H4 (cell line): ENCODE measurements at places on chromosomes 11 and 22.

GRCh38 chr11:30125456-30125855, 105.4 kb upstream of the FSHB start:
- DNase-seq, result no peak

GRCh38 chr11:66470015-66470414, 3.3 kb downstream of the PELI3 start:
- DNase-seq, result no peak

DNA sequence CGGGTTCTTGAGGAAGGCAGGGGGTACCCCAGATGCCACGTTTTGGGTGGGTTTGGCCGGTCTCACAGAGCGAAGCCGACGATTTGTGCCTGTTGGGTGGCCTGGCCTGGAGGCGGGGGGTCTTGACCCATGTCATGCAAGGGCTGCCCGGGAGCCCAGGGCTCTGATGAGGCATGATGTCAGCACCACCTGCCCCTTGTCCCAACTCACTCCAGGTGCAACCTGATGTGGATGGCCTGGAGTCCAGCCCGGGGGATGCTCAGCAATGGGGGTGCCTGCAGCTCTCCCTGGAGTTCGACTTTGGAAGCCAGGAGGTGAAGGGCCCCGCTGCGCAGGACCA, 851 bp downstream of the SYT8 start:
- no peak for DNase-seq

- no peak for DNase-seq
These were observed 33.4 kb downstream of the ARHGAP1 start for GRCh38 chr11:46667043-46667481.

DNA sequence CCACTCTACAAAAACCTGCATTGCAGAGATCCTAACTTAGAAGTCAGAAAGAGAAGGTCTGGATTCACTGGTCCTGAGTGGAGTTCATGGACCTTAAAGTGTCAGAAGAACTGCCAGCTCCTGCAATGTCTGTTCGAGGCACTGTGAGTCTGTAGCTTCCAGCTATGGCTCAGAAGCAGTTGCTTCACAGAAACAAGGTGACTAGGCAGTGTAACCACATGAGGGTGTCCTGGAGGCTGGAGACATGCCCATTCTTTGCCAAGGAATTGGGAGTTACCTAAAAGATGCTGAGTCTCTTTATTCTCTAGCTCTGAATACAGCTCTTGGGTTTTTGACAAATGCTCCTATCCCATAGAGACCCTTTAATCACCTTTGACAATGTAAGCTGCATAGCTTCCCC, 130.5 kb downstream of the SPON1 start:
- DNase-seq, result no peak

DNA sequence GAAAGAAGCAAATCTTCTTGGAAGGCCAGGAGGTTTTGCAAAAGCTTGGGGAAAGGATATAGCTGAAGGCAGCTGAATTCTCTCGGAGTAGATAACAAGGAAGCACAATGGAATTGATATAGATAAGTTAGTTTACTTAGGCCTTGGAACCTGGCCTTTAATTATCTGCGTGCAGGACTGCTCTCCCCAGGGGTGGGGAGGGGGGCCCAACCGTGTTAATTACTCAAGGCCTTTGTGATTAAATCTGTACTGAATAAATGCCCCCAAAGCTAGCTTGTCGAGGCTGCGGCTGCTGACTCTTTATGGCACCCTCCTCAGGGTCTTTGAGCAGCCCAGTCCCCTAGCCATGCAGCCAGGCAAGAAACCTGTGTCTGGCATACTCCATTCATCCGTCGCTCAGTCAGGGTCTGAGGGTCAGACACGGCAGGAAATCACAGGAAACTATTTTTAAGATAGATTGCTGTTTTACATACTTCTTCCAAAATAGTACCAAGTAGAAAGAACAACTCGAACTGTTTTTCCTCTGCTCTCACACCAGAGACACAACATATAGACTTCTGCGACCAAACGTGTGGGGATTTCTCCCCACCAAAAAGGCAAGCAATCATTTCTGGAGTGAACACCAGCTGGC, 36.5 kb downstream of the MS4A2 start:
- no peak for DNase-seq

DNA sequence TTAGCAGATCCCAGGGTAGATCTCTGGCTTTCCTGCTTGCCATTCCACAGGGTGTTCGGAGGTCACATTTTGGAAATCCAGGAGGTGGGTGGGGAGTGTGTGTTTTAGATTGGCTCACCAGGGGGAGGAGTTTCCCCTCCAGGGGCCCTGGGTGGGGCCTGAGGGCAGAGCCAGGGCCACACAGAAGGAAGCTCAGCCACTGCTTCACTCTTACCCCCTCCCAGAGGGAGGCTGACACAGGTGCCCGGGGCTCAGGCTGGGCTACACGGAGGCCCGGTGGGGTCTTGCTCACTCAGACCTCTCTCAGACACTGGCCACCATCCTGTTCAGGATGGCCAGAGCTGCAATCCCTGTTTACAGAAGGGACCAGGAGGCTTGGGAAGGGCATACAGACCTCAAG, 2.5 kb downstream of the WNT7B start:
- no peak for DNase-seq

DNA sequence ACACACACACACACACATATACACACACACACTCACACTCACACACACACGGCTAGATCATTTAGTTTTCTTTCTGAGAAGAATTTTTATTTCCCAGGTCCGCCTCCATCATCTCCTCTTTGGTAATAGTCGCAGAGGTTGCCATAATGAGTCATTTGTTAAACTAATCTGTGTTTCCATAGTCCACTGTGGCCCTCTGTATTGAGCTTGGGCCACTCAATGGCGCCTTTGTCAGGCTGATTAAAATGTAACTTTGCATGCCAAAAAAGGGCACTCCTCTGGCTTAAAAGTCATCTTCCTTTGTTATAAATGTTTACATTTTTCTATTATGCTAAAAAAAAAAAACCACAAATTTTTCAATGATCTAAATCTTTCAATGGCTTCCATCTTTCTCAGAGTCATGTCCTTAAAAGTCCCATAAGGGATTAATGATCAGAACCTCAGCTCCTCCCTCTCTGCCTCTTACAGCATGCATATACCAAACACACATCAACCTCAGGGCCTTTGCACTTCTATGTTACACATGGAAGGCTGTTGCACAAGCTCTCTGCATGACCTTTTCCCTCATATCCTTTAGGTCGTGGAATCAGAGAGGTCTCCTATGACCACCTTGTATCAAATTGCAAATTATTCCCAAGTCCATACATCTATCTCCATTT, 35.3 kb downstream of the EHF start:
- DNase-seq, result peak; percentile 29

- no peak for DNase-seq
These were observed 2.6 kb upstream of the NUDT8 start for GRCh38 chr11:67632175-67632981.

DNA sequence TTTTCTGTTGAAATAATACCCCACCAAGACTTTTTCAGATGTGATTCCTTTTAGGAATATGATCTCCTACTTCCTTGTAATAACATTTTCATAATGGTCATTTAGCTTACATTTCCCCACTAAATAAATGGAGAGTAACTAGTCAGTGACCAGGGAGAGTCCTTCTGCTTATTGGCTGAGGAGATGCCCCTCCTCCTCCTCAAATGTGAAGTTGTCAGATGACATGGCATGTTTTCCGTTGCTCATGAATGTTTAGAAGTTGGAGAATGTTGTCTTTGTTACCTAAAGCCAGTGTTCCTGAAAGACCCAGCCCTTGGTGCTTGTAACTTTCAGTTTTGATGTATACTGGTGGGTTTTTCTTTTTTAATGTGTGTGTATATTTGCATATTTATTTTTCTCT, 38.2 kb downstream of the CSRP3 start:
- no peak for DNase-seq

GRCh38 chr11:111114091-111114490, 131.4 kb upstream of the POU2AF2 start:
- DNase-seq, result no peak

DNA sequence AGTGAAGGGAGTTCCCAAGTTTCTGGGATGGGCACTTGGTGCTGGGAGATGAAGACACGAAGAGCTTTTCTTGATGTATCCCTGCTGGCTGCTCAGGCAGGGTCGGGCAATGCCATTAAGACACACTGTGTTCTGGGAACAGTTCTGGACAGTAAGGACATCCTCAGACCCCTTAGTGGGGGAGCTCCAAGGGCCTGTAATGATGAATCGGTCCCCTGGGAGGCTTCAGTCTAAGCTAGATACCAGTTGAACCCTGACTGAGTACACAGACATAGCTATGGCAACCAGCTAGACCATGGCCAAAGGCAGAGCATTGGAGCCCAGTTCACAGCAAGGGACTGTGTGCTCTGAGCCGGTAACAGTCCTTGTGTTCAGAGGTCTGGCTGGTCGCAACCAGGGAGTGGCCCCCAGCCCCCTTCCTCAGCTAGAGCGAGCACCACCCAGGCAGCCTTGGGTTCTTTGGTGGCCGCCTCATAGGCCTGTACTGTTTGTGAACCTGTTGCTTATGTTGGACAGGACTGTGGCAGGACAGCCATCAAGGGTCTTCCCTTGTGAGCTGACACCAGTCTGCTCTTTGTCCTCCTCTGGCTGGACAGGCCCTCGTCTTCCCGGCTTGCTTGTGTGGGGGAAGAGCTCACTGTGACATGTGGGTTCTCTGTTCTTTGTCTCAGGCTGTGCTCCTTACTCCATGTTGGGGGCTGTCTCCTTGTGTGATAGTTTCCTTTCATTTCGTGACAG, 25.0 kb downstream of the MED15 start:
- DNase-seq, result no peak

- DNase-seq, result peak; percentile 35
These were observed 16.3 kb downstream of the OR2AG2 start for GRCh38 chr11:6755303-6755952.

- no peak for DNase-seq
These were observed 679 bp downstream of the B4GAT1 start for GRCh38 chr11:66346476-66347424.

DNA sequence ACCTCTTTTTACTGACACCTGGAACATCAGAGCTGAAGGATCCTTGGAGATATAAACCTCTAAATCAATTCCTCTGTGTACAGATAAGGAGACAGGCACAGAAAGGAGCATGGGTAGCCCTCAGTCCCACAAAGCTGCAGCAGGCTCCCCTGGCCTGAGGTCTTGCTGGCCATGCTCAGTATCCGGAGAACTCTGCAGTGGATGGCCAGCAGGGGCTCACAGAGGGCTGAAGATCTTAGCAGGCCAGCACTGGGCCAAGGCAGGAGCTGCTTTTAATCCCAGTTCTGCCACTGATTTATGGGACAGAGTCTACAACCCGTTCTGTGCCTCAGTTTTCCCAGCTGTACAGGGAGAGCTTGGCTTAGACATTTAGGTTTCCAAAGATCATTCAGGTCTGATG, 52.6 kb upstream of the LRRC32 start:
- DNase-seq, result no peak

GRCh38 chr11:109140857-109141515, 281.0 kb upstream of the C11orf87 start:
- peak; percentile 59 for DNase-seq

- peak; percentile 47 for DNase-seq
These were observed 65.0 kb downstream of the SFI1 start for GRCh38 chr22:31561238-31561887.

GRCh38 chr22:28950617-28951411, 67.4 kb downstream of the ZNRF3 start:
- DNase-seq, result no peak

DNA sequence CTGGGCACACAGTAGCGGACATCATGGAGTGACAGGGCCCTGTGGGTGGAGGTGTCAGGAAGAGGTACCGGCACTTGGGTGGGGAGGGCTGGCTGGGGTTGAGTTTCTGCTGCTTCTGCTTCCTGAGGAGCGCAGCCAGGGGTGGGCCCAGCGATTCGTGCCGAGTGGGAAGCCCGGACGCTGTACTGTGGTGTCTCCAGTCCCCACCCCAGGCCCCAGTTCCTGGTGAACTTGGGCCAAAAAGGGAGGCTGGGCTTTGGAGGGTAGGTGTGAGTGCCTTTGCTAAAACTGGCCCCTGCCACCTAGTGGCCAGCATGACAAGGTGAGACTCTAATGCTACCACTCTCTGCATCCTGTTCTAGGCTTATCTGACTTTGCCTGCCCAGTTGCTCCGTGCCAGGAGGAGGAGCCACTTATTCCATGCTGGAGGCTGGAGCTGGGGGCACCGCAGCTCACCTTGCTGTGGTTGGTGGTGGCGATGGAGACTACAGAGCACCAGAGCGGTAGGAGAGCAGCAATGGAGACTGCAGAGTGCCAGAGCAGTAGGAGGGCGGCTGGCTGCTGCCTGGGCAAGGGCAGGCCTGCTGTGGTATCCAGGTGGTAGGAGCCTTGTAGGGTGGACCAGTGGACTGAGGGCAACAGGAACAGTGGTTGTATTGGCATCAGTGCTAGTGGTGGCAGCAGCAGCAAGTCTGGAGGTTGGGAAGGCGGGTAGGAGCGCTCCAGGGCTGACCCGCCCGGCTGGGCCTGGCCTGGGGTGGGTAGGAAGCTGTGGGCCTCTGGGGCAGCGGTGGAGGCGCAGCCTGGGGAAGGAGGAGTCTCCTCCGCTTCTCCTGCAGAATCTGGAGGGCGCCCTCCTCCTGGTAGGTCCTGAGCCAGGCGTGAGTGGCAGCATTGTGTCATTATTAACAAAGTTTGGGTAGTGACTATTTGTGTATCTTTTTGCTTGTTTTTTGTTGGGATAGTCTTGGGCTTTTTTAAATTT, 2.2 kb upstream of the RFPL2 start:
- peak; percentile 47 for DNase-seq

- DNase-seq, result no peak
These were observed 7.5 kb downstream of the TRIM29 start for GRCh38 chr11:120130176-120130980.

GRCh38 chr11:127592371-127592770, 591.8 kb upstream of the KIRREL3 start:
- DNase-seq, result no peak

GRCh38 chr11:123178186-123178585, 16.9 kb downstream of the CLMP start:
- DNase-seq, result no peak

GRCh38 chr11:43197379-43197778, 114.4 kb upstream of the API5 start:
- DNase-seq, result no peak

- DNase-seq, result no peak
These were observed 89.7 kb downstream of the RELT start for GRCh38 chr11:73465871-73466270.

DNA sequence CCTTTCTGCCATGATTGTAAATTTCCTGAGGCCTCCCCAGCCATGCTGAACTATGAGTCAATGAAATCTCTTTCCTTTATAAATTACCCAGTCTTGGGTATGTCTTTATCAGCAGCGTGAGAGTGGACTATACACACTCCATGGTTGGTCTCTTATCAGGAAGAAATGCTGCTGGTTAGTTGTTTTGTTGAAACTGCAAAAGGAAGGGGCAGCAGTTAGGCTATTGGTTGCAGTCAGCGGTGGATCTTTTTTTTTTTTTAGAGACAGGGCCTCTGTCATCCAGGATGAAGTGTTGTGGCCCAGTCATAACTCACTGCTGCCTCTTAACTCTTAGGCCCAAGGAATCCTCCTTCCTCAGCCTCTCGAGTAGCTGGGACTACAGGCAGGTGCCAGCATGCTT, 51.7 kb downstream of the HSD17B12 start:
- DNase-seq, result no peak
